ENCODE measurements at places on chromosomes 11 and 22.

DNA sequence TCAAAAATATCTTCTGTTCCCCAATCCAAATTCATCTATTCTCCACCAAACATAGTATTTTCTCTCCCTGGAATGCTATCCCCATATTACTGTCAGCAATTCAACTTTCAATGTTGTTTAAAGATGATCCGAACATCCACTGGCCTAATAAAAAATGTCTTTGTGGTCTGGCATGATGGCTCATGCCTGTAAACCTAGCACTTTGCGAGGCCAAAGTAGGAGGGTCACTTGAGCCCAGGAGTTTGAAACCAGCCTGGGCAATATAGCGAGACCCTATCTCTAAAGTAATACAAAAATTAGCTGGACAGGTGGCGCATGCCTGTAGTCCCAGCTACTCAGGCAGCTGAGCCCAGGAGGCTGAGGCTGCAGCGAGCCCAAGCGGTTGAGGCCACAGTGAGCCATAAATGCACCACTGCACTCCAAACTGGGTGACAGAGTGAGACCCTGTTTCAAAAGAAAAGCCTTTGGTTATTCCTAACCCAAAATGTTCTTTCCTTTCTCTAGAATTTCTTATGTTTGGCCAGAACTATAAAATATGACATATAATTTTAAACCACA is 29.8 kb downstream of the SIK3 start:
- DNase-seq, result no peak

GRCh38 chr11:82007521-82007920 is 726.1 kb downstream of the FAM181B start:
- no peak for DNase-seq

DNA sequence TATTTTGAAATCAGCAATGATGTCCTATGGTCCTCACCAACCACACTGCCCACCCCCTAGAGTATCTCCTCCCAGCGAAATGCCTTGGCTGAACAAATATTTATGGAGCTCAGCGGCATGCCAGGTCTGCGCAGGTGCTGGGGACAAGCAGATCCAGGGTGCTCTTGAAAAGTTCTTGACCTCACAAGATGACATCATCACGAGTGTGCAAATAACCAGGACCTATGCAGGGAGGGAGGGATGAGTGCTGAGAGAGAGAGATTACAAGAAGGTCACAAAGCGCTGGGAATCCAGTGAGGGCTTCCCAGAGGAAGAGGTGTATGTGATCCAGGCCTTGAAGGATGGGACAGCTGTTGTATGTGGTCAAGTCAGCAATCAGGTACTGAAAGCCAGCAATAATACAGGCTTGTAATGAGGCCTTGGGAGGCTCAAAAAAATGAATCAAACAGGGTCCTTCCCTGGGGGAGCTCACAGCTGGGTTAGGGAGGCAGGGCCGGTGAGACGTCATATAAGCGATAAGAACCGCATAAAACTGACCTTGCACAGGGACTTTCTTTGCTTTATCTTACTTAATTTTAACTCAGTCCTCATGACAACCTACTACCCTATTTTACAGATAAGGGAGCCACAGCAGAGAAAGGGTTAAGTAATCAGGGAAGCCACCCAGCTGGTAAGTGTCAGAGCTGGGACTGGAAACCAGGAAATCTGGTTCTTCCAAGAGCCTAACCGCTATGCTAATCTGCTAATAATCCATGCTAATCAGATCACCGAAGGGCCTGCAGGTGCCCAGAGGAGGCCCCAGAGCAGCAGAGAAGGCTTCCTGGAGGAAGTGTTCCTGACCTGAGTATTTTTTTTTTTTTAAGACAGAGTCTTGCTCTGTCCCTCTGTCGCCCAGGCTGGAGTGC is 8.2 kb downstream of the ARRB1 start:
- DNase-seq, result peak; percentile 82

- DNase-seq, result no peak
These were observed 22.4 kb downstream of the TOM1 start for GRCh38 chr22:35322126-35322525.

- DNase-seq, result no peak
These were observed 719.8 kb upstream of the LRRC4C start for GRCh38 chr11:42179216-42179615.

- DNase-seq, result no peak
These were observed 43.9 kb upstream of the LMO1 start for GRCh38 chr11:8307601-8308000.

DNA sequence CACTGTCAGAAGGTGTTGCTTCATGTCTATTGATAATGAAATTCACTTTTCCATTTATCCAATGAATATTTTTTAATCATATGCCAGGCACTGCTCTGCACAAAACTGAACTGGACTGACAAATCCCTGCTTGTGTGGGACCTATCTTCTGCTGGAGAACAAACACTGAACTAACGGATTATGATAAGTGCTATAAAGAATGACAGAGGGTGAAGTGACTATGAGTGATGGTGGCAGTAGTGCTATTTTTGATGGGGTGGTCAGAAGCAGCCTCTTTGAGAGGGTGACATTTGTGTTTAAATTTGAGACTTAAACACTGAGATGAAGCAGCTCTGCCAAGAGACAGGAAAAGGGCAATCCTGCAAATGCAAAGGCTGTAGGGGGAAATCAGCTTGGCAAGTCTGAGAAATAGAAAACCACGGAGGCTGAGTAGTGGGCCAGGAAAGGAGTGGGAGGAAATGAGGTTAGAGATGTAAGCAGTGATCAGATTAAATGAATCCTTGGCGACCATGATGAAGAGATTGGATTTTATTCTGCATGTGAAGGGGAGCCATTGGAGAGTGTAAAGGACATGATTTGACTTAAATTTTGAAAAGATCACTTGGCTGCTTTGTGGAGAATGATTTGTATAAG is 6.0 kb downstream of the TBCEL start:
- no peak for DNase-seq

- no peak for DNase-seq
These were observed 16.3 kb downstream of the TRMU start for GRCh38 chr22:46351767-46352166.

- DNase-seq, result no peak
These were observed 386.3 kb downstream of the ETS1 start for GRCh38 chr11:128201009-128201408.

Measured in inflammatory macrophage treated with lipopolysaccharide for 1 hour (primary cell).